CD4-positive, alpha-beta T cell treated with Interleukin-15 for 4 hours (primary cell): ENCODE measurements at places on chromosomes 4 and X.

GRCh38 chrX:45351478-45351877 lies 150.8 kb upstream of the DIPK2B start:
- DNase-seq, result no peak

- DNase-seq, result no peak
Measured at GRCh38 chr4:181525634-181526033, 717.6 kb upstream of the TENM3 start.

- no peak for DNase-seq
Measured at GRCh38 chr4:628821-629635, 3.7 kb downstream of the PDE6B start.

GRCh38 chr4:11149612-11150259 lies 279.0 kb downstream of the HS3ST1 start:
- DNase-seq, result no peak

- DNase-seq, result no peak
Measured at GRCh38 chr4:64774626-64775025, 365.4 kb upstream of the TECRL start.

GRCh38 chrX:152652467-152652866 lies 14.8 kb downstream of the GABRQ start:
- DNase-seq, result no peak

GRCh38 chr4:156228676-156229075 lies 275.0 kb upstream of the CTSO start:
- DNase-seq, result no peak

GRCh38 chr4:78337244-78338020 lies 214.1 kb upstream of the ANXA3 start:
- no peak for DNase-seq

DNA sequence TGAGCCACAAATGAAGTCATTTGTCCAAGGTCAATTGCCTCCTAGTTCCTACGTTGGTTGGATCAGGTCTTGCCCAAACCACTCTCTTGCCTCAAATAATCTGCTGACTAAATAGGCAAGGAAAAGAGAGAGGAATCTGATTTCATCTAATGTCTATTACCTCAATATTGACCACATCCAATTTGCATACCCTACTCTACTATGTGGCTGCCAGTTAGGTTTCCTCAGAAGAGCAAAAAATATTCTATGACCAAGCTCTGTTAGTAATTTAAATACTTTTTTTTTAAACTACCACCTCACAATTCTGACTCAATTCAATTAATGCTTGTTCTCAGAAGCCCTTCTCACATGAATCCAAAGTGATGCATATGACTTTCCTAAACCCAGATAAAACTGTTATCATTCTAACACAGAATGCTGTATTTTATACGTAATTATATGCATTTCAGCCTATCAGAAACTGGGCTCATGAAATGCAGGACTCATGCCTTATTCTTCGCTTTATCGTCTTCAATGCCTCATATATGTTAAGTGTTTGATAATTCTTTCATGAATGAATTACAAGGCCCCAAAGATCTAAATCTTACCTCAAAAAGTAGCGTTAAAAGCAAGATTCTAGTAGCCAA lies 98.6 kb downstream of the HUWE1 start:
- no peak for DNase-seq

DNA sequence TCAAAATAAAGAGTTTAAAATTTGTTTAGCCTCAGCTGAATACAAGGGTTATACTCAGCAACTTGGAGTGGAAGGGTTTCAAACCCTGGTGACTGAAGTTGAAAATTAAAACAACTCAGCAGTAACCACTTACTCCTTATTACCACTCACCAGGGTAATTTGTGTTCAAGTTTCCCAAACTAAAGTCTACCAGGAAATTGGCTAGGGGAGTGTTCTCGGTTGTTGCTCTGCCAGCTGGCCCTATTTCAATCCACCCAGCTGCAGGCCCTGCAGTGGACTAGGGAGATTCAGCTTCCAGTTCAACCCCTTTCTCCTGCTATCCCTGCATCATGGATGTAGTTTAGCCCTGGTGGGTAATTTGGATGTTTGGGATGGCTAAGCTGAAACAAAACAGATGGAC lies 37.8 kb upstream of the EXOC1L start:
- DNase-seq, result no peak

DNA sequence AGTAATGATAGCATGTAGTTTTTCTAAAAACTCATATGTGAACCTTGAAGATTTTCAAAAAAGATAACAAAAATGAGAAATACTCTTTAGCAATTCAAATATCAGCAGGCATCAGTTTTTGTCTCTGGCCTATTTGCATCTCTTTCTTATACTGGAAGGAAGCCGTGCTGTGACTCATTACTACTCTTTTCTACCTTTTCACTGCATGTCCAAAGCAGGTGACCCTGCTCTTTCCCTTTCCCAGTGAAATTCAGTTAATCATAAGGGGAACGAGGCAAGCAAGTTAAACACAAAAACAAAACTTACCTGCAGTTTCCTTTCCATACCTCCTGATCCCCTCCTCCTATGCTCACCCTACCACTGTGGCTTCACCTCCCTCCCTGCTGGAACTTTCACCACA lies 9.3 kb downstream of the SPATA4 start:
- DNase-seq, result no peak

- DNase-seq, result no peak
Measured at GRCh38 chrX:46965125-46965758, 53.0 kb downstream of the JADE3 start.

GRCh38 chr4:40448875-40449274 lies 113.7 kb downstream of the CHRNA9 start:
- no peak for DNase-seq

DNA sequence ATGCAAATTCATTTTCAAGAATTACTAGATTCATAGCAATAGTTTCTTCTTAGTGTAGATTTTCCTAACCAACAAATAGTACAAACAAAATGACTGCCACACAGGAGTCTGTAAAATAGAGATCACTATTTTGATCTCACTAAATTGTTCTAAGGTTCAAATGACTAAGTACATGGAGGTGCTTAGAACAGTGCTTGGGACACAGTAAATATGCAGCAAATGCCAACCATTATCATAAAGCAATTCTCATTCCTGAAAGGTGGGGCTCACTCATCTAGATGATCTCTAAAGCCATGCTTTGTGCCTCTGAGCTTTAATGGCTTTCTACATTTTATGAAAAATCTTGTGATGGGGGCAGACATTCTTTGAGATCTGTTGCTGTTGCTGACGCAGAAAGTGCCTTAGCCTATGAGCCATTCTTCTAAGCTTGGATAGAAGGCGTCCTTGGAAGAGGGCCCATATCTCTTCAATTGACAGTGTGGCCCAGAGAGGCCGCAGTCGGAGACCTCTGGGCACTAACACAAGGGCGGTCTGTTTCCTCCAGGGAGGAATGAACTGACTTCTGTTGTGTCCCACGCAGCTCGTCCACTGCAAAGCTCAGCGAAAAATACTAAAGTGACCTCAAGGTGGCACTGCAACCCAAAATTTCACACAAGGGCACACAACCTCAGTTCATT lies 23.5 kb downstream of the TLR10 start:
- DNase-seq, result peak; percentile 72

DNA sequence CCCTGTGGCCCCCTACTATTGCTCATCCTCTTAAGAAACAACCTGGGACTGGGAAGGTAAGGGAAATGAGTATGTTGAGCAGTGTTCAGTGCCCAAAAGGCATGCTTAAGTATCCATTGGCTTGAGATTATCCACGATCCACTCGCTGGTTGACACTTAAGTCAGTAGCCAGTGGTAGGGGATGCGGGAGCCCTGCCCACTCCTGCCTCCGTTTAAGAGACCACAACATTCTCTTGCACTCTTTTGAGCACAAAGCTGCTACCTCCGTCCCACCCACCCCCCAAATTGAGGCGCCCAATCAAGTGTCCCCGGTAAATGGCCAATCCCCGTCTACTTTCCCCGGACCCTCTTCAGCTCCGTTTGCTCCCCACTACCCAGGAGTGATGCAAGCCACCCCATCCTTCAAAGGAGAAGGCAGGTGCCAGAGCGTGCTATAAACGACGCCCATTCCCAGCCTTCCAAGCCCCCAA lies 25.0 kb downstream of the UTP14A start:
- no peak for DNase-seq

DNA sequence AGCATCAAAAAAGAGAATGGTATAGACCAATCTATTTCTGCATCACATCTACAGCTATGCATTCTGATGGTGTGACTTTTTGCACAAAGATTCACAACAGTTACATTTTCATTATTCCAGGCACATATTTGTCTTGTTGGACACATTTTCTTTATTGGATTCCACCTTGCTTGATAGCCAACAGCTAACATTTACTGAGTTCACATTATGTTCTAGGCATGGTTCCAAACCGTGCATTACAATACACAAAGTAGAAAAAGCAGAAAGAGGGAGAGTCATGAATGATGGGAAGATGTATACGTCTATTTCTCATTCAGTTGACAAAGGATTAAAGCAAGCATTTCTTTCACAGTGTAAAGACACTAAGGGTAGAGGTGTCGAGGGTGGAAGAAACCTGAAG lies 22.9 kb upstream of the CLGN start:
- no peak for DNase-seq

DNA sequence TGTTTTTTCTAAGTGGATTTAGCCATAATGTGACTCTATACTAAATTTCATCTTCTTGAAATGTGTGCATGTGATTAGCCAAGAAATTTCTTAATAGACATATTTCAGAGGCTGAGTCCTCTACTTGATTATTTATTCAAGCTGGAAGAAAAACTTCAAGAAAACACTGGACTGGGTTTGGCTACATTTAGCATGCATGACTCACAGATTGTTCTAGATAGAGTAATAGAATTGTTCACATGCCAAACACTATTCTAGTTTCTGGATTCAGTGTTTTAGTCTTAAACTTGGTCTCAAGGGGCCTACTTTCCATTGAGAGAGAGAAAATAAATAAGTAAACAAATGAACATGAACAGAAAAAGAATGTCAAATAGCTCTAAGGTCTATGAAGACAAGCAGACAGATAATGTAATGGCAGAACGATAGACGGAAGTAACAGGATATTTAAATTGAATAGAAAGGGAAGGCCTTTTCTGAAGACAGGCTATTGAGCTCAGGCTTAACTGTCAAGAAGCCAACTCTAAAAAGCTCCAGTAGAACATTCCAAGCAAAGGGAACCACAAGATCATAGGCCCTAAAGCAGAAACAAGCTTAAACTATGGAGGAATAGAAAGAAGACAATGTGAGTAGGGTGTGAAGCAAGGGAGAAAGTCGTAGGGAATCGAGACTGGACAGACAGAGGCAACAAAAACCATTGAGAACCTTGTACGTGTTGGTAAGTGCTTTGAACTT lies 104.6 kb downstream of the TMEM144 start:
- DNase-seq, result no peak

DNA sequence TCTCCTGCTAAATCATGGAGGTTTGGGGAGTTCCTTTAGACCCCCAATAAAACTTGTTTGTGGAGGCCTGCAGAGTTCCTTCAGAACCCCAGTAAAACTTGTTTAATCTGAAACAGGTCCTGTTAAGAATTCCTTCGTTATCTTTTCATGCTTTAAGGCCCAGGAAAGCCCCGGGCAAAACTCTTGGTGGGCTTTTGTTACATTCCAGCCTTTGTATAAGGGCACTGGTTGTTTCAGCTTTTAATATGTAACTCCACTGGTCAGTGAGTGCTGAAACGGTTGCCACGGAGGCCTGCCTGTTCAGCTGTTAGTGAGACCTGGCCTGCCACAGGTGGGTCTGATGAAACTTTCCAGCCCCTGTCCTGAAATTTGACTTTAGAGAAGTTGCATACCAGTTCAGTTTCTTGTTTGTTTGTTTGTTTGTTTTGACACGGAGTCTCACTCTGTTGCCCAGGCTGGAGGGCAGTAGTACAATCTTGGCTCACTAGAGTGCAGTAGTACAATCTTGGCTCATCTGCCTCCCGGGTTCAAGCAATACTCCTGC lies 12.4 kb upstream of the DHRSX start:
- DNase-seq, result no peak

GRCh38 chrX:24877854-24878650 lies 137.7 kb downstream of the ARX start:
- DNase-seq, result no peak

GRCh38 chr4:66855956-66856355 lies 689.3 kb downstream of the CENPC start:
- no peak for DNase-seq

- DNase-seq, result no peak
Measured at GRCh38 chr4:177177541-177178081, 132.1 kb upstream of the NEIL3 start.

DNA sequence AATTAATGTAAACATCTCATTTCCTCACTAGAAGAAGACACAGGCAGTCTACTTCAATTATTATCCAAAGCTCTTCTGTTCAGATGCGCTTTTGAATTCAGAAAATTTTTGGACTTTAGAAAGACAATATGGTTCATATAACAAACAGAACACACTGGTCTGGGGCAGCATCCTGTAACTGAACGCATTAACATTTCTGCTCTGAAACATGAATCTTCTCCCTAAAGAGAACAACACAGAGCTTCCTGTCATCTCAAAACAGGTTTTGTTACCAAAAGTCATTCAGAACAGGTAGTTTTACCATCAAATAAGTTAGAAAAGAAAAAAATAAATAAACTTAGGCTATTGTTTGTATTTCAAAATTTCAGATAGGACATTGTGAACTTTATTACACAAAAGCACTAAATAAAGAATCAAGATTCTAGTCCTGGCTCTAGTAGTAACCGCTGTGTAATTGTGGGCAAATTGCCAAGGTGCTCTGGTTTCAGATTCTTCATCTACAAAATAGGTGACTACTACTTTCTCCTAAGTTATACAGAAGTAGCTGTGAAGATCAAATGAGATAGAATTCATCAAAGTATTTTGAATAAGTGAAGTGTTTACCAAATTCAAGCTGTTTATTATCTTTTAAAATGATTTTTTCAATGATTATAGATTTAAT lies 252.3 kb upstream of the RASGEF1B start:
- peak; percentile 20 for DNase-seq

GRCh38 chrX:104679175-104679574 lies 113.2 kb downstream of the IL1RAPL2 start:
- DNase-seq, result no peak

DNA sequence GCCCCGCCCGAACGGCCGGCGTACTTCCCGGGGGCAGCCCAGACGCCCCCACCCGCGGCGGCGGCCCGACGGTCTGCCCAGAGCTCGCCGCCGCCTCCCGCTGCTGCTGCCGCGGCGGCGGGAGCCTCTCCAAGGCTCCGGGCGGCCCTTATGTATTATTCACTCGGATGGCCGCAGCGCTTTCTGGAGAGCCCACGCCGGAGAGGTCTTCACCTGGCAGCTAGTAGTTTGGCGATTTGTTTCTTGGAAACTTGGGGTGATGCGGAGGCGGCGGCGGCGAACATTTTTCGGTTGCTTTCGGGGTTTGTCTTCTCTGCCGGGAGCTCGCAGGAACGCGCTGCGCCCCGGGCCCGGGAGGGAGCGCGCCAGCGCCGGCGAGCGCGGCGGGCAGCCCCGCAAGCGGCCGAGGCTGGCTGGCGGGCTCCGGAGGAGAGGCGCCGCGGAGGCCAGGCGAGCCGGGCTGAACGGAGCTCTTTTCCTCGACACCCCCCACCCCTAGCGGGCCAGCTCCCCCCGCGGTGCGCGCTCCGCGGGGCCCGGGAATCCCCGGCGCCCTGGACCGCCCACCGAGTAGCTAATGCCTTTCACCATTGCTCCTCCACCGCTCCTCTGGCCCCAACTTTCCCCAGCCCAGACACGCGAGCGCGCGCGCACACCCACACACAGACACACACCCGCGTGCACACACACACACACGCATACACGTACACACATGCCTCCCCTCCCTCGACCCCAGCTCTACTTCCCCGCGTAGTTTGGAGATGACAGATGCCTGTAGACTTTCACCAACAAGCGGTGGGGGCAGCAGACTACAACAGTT lies 113.5 kb downstream of the DHX15 start:
- peak; percentile 12 for DNase-seq

- DNase-seq, result no peak
Measured at GRCh38 chr4:70741867-70742658, 20.3 kb downstream of the RUFY3 start.

- no peak for DNase-seq
Measured at GRCh38 chrX:150512461-150512901, 55.9 kb upstream of the MTM1 start.
